ENCODE measurements at places on chromosomes 4 and X.

GRCh38 chrX:121571333-121571732 lies 523.9 kb downstream of the GLUD2 start:
- no peak for DNase-seq

- no peak for DNase-seq
Observed at GRCh38 chr4:145799223-145799622, 119.3 kb downstream of the C4orf51 start.

DNA sequence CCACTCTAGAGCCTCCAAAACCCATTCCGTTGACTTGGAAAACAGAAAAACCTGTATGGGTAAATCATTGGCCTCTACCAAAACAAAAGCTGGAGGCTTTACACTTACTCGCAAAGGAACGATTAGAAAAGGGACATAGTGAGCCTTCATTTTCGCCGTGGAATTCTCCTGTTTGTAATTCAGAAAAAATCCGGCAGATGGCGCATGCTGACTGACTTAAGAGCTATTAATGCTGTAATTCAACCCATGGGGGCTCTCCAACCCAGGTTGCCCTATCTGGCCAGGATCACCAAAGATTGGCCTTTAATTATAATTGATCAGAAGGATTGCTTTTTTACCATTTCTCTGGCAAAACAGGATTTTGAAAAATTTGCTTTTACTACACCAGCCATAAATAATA lies 60.8 kb downstream of the ZNF732 start:
- no peak for DNase-seq

- DNase-seq: no peak
Observed at GRCh38 chrX:148872161-148872535, 371.7 kb downstream of the AFF2 start.

DNA sequence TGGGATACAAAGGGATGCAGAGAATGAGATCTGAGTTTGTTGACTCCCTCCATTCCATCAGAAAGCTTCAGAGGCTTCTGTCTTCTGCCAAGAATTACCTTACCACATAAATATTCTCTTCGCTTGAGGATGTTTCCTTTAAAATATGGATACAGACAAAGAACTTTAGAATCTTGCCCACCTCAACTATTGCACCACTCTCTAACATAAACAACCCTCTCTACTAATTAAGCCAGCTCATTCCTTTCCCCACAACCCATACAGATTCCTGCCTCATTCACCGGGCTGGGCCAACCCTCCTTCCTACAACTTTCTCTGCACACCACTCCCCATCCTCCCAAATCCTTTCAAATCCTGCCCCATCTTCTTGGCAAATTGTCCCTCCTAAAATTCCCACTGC lies 315.8 kb downstream of the RAB28 start:
- no peak for DNase-seq

- no peak for DNase-seq
Observed at GRCh38 chrX:9438933-9439494, 25.8 kb upstream of the TBL1X start.

DNA sequence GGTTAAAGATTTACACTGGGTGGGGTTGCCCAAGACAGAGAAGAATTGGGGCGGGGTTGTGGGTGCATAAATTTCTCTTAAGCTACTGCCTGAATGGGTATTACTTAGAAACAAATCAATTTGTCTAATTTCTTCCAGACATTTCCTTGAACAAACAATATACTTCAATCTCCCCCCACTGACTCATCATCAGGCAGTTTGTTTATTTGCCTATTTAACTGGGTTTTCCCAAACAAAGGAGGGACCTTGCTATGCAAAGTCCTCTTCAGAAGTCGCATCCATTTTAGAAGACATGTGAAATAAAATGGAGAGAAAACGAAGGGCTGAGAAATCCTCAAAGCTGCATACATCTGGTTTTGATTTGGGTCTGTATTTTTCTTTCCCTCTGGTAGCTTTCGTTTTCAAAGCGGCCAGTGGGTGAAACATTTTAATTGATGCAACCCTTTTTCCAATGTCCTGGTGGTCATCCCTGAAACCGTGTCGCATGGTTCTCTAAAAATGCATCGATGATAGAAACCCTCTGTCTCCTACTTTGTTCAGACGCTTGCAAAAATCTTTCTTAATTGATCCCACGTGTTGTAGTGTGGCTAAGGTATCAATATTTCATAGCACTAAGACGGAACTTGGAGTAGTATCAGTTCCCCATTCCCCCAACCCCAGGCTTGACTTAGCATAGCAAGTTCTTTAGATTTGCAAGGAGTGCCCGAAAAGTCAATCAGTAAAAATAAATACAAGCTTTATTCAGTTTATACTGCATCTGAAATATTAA lies 115.1 kb upstream of the MXRA5 start:
- DNase-seq: peak; percentile 29

Data from BJ (cell line).